ENCODE measurements at places on chromosomes 1 and 21. TPM values are rescaled to one million over a fixed set of nuclear protein-coding genes. Genes with fewer than 3 reads are reported as not detected.

Gene HCRTR1
- total RNA-seq, result not detected

Gene REN
- total RNA-seq, result not detected

Gene MRTO4
- 36.9 TPM for total RNA-seq

Gene HUNK
- 0.67 TPM for total RNA-seq

Gene GRHL3
- total RNA-seq, result 3.1 TPM

GRCh38 chr1:198416296-198416695 lies 124.2 kb downstream of the ATP6V1G3 start:
- DNase-seq, result no peak

- DNase-seq, result no peak
Observed at GRCh38 chr1:230224101-230224960, 157.3 kb downstream of the GALNT2 start.

DNA sequence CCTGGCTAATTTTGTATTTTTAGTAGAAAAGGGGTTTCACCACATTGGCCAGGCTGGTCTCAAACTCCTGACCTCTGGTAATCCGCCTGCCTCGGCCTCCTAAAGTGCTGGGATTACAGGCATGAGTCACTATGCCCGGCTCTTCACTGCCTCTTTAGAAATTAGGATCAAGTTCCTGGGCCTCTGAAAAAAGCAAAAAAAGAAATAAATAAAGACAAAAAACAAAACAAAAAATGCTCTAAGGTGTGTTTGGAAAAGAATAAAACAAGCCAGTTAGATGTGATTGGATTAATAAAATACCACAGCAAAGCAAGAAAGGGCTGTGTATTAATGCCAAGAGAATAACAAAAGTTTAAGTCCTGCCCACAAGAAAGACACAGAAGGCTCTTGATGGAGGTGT lies 4.2 kb upstream of the ABCB10 start:
- DNase-seq, result no peak

- DNase-seq, result no peak
Observed at GRCh38 chr1:19507516-19507915, 22.2 kb upstream of the CAPZB start.

GRCh38 chr1:196661345-196661744 lies 9.5 kb downstream of the CFH start:
- DNase-seq, result no peak

DNA sequence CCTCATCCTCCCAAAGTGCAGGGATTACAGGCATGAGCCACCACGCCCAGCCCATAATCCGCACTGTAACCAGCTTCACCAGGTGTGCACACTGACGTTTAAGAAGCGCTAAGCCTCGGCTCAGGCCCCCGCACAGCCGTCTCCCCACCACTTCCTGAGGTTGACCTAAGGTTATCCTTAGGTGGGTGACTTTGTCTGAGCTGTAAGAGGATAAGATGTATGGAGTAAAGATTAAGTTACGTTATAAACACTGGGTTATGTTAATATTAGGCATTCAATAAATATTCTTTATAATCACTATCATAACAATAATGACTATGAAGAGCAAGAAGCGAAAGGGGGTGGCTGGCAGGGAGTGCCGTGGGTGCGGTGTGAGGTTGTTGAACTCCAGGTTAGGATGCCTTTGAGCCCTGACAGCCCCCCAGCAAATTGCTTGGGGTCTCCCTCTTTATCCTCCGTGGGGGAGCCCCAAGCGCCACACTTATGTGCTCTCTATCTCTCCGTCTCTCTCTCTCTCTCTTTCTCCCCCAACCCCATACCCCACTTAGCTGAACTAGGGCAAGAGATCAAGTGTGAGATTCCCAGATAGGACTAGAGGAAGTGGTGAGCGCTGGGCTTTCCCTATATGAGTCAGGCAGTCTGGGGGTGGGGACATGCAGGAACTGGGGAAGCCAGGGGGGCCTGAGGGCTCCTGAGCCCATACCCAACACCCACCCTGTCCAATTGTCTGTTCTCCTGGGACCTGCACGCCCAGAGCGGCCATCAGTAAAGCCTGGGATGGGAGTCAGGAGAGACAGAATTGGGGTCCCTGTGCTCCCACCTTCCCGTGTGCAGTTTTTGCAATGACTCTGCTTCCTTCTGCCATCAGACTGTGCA lies 7.6 kb downstream of the EFHD2 start:
- no peak for DNase-seq

DNA sequence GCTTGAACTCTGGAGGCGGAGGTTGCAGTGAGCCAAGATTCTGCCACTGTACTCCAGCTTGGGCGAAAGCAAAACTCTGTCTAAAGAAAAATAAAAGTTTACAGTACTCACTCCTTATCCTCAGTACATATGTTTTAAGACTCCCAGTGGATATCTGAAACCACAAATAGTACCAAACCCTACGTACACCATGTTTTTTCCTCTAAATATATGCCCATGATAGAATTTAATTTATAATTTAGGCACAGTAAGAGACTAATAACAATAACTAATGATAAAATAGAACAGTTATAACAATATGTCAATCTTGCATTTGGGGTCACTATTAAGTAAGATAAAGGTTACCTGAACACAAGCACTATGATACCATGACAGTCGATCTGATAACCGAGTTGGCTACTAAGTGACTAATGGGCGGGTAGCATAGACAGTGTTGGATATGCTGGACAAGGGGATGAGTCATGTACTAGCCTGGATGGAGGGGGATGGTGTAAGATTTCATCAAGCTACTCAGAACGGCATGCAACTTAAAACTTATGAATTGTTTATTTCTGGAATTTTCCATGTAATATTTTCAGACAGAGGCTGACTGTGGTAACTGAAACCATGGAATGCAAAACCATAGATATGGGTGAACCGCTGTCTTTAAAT lies 43.7 kb downstream of the ST7L start:
- DNase-seq, result peak; percentile 52

GRCh38 chr1:174990382-174990999 lies 9.3 kb upstream of the CACYBP start:
- DNase-seq, result peak; percentile 84

GRCh38 chr1:42998386-42998785 lies 39.7 kb upstream of the SLC2A1 start:
- DNase-seq, result no peak
